ENCODE measurements at places on chromosomes 6 and 20.

DNA sequence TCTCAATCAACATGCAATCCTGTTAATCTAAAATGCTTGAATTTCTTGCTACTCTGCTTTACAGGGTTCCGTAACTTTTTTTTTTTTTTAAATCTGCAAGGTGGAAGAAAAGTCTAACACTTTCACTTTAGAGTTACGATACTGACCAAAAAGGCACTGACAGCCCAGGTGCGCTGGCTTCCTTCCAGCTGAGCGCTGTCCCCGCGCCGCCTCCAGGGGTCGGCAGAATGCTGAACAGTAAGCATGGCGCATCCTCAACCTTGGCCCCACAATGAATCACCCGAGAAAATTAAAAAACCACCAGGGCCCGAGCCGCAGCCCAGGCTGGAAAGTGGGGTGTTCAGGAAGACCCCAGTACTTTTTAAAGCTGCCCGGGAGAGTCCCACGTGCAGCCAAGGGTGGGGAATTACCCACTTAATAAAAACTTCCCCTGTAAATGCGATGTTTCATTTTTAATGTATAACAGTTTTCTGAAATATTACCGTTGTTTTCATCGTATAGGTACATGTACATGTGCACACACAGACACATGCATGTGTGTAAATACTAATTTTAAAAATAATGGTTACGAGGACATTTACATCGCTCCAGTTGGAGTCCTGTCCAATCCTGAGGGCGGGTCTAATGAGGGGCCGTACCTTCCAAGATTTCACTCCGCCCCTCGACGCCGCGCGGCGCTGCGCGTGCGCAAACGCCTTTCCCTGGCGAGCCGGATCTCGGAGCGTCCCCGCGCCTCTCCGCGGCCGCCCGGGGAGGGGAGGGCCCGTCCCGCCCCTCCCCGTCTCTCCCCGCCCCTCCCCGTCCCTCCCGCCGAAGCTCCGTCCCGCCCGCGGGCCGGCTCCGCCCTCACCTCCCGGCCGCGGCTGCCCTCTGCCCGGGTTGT is at the start of gene GINM1:
Gene GINM1 (plus strand): TSS at position 849 of the 883 bp plus-strand sequence. CDS start 40 bp downstream, outside the sequence.
- DNase-seq = peak; percentile 98

- peak; percentile 37 for DNase-seq
These were observed 55.9 kb upstream of the HDDC2 start for GRCh38 chr6:125357515-125358256.

GRCh38 chr6:34465531-34466241 is at the start of gene PACSIN1:
Gene PACSIN1 (plus strand): TSS chr6:34466076. CDS start chr6:34526306, 60,230 bp downstream.
- no peak for DNase-seq

DNA sequence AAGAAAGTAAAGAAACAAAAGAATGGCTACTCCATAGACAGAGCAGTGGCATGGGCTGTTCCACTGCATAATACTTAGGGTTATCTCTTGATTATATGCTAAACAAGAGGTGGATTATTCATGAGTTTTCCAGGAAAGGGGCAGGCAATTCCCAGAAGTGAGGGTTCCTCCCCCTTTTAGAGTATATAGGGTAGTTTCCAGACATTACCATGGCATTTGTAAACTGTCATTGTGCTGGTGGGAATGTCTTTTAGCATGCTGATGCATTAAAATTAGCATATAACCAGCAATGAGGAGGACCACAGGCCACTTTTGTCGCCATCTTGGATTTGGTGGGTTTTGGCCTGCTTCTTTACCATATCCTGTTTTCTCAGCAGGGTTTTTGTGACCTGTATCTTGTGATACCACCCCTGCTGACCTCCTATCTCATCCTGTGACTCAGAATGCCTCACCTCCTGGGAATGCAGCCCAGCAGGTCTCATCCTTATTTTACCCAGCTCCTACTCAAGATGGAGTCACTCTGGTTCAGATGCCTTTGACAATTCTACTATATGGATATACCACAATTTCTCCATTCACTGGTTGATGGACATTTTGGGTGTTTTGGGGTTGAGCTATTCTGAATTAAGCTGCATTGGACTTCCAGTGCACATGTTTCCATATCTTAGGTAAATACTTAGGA is 280.6 kb downstream of the FARS2 start:
- no peak for DNase-seq

DNA sequence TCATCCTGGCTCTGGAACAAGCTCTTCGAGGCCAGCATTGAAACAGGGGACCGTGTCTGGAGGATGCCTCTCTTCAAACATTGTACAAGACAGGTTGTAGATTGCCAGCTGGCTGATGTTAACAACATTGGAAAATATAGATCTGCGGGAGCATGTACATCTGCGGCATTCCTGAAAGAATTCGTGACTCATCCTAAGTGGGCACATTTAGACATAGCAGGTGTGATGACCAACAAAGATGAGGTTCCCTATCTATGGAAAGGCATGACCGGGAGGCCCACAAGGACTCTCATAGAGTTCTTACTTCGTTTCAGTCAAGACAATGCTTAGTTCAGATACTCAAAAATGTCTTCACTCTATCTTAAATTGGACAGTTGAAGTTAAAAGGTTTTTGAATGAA is 3.6 kb upstream of the CDKN1A start:
- DNase-seq = no peak

- DNase-seq = no peak
These were observed 442.1 kb upstream of the EYS start for GRCh38 chr6:66149132-66149531.

GRCh38 chr6:14699803-14700601 is 545.9 kb upstream of the JARID2 start:
- DNase-seq = no peak

DNA sequence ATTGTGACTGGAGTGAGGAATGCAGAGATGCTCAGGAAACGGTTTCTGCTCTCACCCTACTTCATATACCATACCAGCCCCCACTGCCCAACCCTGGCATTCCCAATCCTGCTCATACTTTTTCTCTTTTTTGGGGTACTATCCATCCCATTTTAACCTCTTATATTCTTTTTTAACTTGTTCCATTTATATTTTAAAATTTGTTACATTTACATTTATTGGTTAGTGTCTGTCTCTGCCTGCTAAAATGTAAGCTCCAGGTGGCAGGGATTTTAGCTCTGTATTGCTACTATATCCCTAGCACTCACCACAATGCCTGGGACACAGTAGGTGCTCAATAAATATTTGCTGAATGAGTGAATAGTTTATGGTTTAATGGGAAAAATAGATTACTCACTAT is 8.1 kb downstream of the FERMT1 start:
- DNase-seq = no peak

DNA sequence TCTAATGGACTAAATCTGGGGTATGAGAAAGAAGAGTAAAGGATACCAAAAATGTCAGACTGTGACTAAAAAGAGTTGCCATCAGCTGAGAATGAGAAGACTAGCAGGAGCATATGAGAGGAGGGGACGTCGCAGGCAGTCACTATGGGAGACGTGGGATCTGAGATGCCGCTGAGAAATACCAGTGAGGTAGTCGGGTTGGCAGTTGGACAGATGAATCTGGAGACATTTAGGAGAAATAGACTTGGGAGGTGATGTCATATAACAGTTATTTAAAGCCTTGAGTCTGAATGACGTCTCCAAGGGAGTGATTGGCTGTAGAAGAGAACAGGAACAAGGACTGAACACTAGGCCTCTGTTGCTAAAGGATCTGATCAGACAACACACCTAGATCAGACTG is 51.5 kb upstream of the TRIM26 start:
- DNase-seq = no peak
